ENCODE measurements at places on chromosomes 3 and 15. TPM values are rescaled to one million over a fixed set of nuclear protein-coding genes. Genes with fewer than 3 reads are reported as not detected.

The SLCO2A1 gene
- not detected for total RNA-seq

The SERPINI2 gene
- total RNA-seq = not detected

The LRRC34 gene
- total RNA-seq = 7.9 TPM

The ACOX2 gene
- total RNA-seq = 26.5 TPM
